ENCODE measurements at places on chromosomes 6 and 20.

GRCh38 chr6:81265106-81265505 lies 487.4 kb downstream of the TENT5A start:
- DNase-seq: no peak

DNA sequence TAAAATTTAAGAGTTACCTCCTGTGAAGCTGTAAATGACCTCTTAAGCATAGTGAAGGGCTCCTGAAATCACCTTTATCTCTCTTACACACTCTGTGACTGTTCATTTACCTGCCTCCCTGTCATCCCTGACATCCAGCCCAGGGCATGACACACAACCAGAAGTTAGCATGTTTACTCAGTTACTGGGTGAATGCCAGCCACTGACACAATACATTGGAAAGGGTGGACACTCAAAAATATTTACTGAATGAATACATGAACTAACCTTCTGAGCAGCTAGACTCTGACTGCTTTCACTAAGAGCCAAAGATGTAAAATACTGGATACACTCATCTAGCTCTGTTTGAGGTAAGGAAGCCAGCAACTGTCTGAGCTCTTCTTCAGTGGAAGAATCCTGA lies 25.3 kb downstream of the SERAC1 start:
- peak; percentile 47 for DNase-seq

DNA sequence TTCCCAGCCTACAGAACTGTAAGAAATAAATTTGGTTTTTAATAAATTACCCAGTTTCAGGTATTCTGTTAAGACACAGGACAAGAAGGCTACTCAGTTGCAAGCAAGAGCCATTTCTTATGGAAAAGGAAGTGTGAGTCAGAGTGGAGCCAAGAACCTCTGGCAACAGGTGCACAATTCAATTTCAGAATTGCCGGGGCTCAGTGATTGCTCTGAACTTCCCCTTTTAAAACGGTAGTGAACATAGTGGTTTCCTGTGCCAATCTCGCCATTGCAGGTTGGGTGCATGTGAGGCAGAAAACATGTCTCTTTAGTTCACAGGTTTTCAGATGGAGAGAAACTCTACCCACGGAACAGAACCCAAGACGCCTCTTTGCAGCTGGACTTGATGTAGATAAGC lies 16.4 kb downstream of the PIGT start:
- no peak for DNase-seq

GRCh38 chr6:117494283-117494682 lies 11.8 kb downstream of the DCBLD1 start:
- DNase-seq: no peak

- DNase-seq: no peak
Measured at GRCh38 chr20:44516491-44516890, 5.4 kb downstream of the SERINC3 start.

- no peak for DNase-seq
Measured at GRCh38 chr6:98358173-98358572, 476.2 kb upstream of the POU3F2 start.

DNA sequence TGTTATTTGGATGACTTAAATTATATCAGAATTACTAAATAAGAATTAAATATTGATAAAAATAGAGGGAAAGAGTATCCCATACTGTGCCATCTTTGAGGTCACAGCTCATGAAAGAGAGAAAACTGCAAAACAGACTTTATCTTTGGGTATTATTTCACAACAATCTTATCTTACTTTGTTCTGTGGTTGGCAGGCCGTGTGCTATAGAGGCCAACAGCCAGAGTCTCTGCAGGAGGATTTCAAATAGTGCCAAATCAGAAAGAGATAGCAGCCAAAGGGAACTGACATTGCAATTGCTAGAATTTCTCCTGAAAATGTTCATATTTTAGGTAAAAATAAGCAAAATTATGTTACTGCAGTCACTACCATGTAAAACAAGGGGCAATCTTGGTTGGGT lies 354.2 kb downstream of the GRIK2 start:
- DNase-seq: no peak

DNA sequence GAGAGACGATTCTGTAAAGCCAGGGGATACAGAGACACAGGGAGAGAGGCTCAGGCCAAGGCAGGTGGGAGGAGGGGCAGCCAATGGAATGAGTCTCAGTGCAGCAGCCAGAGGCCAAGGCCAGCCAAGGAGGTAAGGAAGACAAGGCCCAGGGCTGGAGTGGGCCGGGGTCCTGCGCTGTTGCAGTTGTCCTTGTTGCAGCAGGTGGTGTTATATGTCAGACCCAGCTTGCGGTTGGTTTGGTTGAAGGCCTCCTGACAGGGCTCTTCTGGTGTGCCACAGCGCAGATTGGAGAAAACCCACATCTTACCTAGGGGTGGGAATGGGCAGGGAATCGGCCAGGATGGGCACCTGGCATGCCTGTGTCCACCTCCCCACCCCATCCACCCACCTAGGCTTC lies 2.5 kb downstream of the LY6G6C start:
- no peak for DNase-seq

- DNase-seq: no peak
Measured at GRCh38 chr6:152226119-152226518, 411.0 kb downstream of the SYNE1 start.

DNA sequence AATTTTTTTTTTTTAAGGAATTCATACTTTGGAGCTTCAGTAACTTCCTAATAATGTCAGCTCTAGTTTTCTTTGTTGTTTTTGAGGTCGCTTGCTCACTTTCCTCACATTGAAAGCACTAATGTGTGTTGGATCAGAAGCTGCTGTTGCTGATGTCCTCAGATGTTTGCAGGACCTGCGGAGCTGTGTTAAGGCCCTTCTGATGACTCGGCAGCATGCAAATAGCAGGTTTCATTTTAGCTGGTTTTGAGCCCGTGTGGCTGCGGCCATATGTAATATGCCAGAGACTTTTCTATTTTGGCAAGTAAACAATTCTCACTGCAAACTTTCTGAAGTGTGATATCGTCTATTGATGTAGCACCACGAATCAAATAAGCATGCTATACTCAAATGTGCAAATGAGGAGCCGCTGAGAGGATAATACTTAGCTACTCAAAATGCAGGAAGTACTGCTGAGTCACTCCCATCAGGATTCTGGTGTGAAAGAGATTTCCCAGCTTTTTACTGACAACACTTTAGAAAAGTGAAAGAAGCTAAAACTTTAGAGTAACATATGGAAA lies 187.8 kb downstream of the SASH1 start:
- no peak for DNase-seq

GRCh38 chr6:145347216-145347615 lies 388.1 kb downstream of the EPM2A start:
- DNase-seq: no peak

GRCh38 chr20:50270569-50270968 lies 79.9 kb downstream of the CEBPB start:
- DNase-seq: no peak

GRCh38 chr6:21335591-21335990 lies 258.0 kb upstream of the SOX4 start:
- no peak for DNase-seq

GRCh38 chr6:6781172-6781872 lies 192.8 kb downstream of the LY86 start:
- DNase-seq: no peak

DNA sequence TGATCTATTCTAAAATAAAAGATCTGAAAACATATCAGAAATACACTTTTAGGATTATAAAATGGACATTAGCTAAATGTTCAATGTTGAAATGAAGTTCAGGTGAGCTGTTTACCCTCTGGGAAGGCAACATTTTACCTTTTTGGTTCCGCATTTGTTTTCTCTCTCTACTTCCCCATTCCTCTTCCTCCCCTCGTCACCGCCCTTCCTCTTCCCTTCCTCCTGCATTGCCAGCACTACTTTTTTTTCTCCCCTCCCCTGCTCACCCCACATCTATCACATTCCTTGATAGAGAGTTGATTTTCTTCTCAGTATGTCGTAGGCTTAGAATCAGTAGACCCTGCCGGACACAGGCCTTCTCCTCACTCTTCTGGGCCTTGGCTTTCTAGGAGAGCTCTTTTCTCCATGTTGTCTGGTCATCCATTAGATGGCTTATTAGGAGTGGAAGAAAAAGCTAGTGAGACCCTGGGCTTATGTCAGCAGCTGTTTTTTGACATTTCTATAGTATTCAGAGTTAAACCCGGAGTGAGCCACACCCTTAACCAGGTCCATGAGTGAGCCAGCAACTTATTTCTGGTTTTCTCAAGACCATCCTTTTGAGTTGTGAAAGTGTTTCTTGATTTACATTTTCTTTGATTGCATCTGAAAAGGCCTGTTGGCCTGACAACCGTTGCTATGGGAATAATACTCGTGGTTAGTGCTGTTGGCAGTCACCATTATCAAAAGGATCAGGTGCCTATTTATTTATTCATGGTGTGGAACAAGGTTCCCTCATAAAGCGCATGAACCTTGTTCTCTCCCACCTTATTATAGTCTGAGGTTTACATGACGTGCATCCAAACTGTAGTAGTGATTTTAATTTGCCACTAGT lies 90.9 kb downstream of the DTD1 start:
- DNase-seq: no peak

DNA sequence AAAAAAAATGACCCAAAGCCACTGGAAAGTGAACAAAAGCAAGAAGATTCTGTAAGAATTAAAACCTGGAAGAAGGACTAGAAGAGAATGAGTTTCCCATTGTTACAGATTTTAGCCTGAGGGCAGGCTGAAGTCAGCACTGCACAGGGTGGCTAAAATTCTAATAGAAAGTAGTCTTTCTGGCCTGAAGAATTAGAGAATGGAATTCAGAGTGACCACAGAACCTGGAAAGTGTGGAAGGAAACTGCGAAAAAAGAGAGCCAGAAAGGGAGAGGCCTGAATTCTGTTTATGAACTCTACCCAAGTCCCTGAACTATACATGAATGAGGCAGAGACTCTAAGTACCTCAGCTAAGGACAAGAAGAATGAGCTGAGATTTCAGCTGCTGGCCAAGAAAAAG lies 38.9 kb upstream of the FILIP1 start:
- DNase-seq: no peak

DNA sequence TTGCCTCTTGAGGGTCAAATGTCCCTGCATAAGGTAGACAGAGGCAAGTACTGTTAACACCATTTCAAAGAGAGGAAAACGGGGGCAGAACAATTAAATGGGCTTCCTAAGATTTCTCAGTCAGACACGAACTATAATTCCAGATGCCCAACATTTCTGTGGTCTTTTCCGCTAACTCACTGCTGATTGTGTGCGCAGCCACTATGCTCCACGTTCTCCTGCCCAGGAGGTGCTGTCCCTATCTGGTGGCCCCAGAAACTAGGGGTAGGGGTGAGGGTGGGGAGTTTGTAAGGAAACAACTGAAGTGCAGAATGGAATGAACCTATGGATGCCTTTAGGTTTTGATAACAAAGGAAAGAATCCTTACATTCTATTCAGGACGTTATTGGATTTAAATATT lies 86.1 kb upstream of the BACH2 start:
- no peak for DNase-seq

DNA sequence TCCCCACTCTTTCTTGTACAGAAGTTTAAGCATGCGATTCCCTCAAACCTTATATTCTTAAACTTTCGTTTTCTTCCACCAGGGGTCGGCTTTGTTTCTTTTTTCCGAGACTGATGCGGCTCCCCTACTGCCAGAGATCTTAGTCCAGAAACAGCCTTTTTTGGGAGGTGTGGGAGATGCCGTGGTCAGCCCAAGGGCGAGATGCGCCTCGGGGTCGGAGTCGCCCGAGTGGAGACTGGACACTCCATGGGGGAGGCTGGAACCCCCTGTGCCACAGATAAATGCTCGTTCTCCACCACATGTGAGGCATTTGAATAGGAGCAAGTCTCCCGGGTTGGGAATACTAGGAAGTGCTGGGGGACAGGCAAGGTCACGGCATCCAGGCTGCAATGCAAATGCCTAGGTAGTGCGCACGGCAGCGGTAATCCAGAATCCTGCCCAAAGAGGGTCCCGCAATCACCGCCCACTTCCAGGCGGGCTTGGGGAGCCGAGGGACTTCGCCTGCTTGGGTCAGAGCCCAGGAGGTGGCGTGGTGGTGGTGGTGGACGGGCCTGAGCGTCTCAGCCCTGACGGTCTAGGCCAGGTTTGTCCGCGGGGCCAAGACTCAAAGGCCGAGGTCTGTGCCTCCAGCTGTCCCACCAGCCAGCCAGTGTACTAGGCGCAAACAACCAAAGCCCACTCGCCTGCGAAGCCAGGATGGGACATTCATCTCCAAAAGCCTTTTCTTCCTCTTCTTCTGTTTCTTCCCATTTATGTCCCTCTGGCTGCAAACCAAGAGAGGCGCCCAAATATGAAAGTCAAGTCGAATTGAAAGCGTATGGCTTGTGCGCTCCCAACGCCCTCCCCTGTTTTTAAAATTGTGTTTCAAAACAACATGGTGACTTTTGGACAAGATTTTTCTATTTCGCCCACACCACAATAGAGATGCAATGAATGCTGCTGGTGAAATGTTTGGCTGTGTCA lies 39.3 kb upstream of the OSTM1 start:
- DNase-seq: no peak

GRCh38 chr6:108877046-108877751 lies 29.0 kb downstream of the ARMC2 start:
- DNase-seq: no peak

DNA sequence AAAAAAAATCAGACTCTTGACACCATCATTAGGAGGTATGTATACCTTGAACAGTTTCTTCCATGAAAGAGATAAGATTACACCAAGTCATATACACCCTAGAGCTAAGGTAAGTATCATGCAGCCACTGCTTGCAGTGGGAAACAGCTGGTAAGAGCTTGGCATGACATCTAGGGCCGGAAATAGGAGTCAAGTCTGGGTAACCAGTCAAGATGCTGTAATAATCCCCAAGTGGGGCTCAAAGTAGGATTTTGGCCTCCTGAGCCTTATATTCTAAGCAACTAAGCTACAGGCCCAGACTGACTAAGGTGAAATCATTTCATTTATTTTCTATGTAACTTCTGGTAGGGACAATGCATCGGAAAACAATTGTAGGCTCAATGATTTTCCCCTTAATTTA lies 23.9 kb downstream of the TRERF1 start:
- DNase-seq: no peak

DNA sequence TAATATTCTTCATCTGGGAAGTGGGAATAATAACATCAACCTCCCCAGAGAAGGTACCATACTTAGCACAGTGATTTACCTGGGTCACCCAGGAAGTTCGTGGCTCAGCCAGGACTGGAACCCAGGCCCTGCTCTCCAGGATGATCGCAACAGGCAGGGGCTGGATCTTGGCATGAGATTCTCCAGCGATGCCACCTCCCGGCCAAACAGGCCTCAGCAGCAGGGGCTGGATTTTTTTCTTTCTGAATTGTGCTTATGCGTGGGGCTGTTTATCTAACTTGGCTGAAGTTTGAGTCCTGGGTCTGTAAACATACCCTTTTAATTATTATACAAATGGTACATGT lies 129.5 kb upstream of the PTPN1 start:
- no peak for DNase-seq

GRCh38 chr20:61233590-61233989 lies 18.5 kb upstream of the CDH4 start:
- no peak for DNase-seq

GRCh38 chr6:105164418-105164817 lies 15.4 kb downstream of the POPDC3 start:
- DNase-seq: no peak

GRCh38 chr20:9919271-9920014 lies 80.6 kb upstream of the PAK5 start:
- DNase-seq: no peak

- no peak for DNase-seq
Measured at GRCh38 chr6:14921170-14921569, 324.7 kb upstream of the JARID2 start.
